Hematopoietic multipotent progenitor cell treated with erythropoietin and hydrocortisone succinate and interleukin-3 and kit ligand, for 17 days (in vitro differentiated cells): ENCODE measurements at places on chromosomes 7 and 10.

DNA sequence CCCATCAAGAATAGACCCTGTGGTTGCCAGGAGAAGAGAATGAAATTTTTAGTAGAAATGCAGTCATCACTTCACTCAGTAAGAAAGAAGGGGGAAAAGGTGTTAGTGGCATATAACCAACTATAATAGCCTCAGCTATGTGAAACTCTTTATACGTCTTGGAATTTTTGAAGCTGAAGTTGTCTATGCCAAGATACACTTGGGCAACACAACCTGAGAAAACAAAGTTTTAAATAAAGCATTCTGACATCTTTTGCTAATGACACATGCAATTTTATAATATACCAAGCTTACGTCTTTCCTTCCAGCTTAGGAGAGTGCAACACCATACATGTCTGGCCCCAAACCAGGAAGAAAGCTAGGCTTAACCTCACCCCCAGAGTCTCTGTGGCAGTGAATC, 40.8 kb upstream of the ZNF438 start:
- DNase-seq: no peak

DNA sequence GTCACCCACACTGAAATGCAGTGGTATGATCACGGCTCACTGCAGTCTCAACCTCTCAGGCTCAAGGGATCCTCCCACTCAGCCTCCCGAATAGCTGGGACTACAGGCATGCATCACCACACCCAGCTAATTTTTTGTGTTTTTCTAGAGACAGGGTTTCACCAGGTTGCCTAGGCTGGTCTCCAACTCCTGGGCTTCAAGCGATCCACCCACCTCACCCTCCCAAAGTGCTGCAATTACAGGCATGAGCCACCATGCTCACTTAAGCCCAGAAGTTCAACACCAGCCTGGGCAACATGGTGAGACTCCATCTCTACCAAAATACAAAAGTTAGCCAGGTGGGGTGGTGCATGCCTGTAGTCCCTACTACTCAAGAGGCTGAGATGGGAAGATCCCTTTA, 33.5 kb downstream of the GDI2 start:
- no peak for DNase-seq

- no peak for DNase-seq
Measured at GRCh38 chr7:158446706-158447105, 140.9 kb downstream of the PTPRN2 start.

DNA sequence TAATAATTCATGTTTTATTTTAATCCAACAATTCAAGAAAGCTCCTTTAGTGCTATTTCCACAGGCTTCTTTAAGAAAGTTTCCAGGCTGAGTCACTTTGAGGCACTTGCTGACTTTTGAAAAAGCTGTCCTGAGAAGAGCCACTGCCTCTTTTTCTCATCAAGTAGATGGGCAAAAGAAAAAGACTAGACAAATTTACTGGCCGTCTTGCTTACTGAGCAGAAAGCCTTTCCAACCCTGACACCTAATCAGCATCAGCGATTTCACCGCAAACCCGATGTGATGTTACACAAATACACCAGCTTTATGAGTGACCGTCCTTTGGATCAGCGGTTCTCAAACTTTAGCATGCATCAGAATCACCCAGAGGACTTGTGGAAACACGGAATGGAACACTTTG, 24.3 kb downstream of the CTTNBP2 start:
- DNase-seq: no peak

GRCh38 chr7:118080947-118081346, 103.0 kb upstream of the LSM8 start:
- no peak for DNase-seq

DNA sequence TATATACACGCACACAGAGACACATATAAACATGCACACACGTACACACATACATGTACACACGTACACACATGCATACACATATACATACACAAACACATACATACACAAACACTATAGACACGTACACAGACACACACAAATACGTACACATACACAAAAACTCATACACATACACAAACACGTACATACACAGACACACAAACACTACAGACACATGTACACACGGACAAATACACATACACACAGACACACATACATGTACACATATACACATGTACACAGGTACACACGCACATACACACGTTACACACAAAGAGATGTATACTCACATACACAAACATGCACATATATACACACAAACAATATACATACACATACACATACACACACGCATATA, 35.2 kb upstream of the GTF2IRD1 start:
- no peak for DNase-seq
